NCI-H1105 (cell line): ENCODE measurements at places on chromosomes 2 and 18.

DNA sequence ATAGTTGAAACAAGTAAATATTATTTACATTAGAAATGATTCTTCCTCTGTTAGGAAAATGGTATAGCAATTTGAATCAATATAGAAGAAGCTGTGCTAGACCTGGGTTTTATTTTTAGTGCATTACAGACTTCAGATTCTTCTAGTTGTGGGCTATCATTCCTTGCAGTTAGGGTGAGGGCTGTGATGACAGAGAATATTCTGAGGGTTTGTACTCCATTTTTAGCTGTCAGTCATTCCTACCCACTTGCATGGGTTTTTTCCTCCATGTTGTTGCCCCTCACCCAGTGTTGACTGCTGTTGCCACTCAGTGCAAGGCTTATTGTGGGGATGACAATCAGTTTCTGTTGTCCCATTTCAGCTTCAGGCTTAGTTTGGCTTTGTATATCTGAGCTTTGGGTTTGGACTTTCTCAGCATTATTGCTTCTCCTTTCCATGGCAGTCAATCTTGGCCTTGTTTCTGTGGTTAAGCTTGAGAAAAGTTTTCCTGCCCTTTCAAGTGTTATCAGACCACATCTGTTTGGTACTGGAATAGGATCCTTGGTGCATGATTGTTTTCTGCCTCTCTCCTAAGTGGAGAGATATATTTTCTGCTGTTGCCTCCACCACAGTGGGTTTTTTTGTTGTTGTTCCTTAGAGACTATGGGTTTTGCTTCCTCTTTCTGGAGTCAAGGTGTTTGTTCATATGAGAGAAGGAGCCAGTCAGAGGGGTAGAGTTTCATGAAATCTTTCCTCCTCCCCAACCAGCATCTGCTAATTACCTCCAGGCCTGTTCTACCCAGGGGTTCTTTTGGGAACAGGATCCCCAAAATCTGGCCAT is 312.7 kb upstream of the CWC22 start:
- no peak for DNase-seq

DNA sequence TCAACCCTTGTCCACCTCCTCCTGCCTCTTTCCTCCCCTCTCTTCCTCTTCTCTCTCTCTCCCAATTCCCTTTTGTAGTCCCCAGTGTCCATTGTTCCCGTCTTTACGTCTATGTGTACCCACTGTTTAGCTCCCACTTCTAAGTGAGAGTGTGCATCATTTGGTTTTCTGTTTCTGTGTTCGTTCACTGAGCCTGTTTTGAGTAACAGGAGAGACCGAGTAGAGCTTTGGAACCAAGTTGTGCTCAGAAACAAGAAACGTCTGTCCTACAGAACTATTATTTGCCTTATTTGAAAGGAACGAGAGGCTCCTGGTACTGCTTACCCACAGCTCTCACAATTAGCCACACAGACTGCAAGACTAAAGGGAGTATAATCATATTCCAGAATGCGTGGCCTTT is 50.1 kb upstream of the MAPRE2 start:
- no peak for DNase-seq

DNA sequence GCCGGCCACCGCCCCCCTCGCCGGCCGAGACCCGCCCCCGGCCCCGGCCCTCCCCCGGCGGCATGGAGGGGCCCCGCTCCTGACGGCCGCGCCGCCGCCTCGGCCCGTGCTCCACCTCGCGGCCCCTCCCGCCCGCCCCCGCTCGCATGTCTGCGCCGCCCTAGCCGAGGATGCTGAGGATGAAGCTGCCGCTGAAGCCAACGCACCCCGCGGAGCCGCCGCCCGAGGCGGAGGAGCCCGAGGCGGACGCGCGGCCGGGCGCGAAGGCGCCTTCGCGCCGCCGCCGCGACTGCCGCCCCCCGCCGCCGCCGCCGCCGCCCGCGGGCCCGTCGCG is 397 bp downstream of the ZCCHC2 start:
- no peak for DNase-seq

- DNase-seq = peak; percentile 41
These were observed 154.7 kb downstream of the HDAC4 start for GRCh38 chr2:239245872-239246721.

- DNase-seq = no peak
These were observed 46.3 kb downstream of the ANKRD12 start for GRCh38 chr18:9182852-9183399.

GRCh38 chr18:57561728-57562423 is 24.6 kb downstream of the FECH start:
- peak; percentile 54 for DNase-seq

- DNase-seq = no peak
These were observed 51.0 kb upstream of the TTC39C start for GRCh38 chr18:23963443-23964165.

DNA sequence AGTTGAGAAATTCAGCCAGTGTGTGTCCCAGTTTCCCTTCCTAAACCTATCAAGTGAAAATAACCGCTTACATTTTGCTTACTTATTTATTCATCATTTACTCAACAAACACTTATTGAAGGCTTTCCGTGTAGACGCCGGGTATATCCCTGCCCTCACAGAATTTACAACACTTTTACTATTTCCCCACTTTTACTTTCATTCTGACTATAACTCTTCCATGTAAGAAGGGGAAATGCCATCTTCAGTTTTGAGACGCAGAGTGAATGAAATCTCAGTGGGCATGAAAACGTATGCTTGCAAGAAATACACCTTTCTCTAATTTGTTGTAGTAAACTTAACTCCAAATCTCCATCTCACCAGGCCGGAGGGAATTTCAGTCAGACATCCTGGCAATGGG is 251.0 kb upstream of the CHAC2 start:
- DNase-seq = no peak
